ENCODE measurements at places on chromosomes 6 and 20. TPM values are rescaled to one million over a fixed set of nuclear protein-coding genes. Genes with fewer than 3 reads are reported as not detected.
A peak's percentile ranks its signal among the peaks of the same experiment; 100 is the strongest.

DNA sequence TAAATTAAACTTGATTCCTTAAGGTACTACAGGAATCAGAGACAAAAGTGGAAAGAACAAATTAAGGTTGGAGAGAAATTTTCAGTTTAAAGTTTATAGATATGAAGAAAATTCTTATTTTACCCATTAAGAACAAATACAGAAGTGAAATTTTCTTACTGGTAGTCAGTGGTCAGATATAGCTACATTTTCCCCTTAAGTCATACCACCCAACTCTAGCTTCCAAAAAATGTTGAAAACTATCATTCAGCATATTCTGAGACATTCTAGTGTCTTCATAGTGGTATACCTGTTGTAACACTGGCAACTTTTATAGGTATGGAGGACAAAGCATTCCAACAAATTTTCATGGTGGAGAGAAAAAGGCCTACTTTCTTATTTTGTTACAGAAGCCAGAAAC is 15.6 kb upstream of the SUMO4 start:
- DNase-seq, result no peak

- no peak for DNase-seq
Measured at GRCh38 chr6:74851596-74851995, 354.3 kb downstream of the COL12A1 start.

GRCh38 chr6:28945349-28945748 is 21.6 kb upstream of the TRIM27 start:
- no peak for DNase-seq

DNA sequence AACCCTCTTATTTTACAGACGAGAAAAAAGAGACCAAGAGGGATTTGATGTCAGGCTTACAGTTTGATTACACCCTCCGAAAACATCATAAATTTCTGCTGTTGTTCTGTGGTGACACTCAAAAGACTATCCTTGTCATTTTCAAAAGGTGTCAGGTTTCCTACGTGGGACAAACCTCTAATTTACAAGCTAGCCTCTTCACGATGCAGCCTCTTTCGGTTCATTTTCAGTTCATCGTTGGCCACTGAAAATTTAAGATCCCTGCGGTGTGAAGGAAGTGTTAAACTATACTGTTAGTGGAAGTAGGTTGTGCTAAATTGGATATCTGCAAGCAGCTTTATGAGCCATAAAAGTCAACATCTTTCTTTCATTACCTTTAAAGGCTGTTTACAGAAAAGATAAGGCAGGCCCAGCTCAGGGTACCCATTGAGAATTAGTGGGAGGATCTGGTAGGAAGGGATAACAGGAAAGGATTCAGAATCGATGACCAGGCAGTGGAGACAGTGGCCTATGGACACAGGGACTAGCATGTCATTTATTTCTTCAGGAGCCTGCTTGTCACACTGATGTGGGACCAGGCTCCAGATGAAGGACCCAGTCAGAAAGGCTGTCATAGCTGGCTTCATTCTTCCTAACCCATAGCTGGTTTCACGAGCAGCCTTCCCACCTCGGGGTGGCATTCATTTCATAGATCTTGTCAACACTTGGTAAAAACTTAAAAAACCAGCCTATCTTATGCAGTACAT is 329.1 kb upstream of the SOX4 start:
- no peak for DNase-seq

DNA sequence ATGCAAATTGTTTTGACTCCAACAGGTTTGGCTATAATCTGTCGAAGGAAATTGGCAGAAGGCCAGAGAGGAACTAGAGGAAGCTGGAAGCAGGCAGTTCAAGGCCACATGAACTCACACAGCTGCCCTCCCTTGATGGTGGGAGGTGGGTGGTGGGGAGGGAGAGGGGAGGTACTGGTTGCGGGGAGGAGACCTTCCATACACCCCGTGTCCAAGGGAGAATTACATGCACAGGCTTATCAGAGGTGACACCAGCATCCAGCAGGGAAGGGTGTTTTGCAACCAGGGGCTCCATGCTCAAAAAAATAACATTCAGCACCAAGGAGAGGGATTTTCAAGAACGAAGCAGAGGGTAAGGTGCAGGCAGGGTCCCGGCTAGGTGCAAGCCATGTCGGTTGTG is 9.1 kb downstream of the PRND start:
- no peak for DNase-seq

DNA sequence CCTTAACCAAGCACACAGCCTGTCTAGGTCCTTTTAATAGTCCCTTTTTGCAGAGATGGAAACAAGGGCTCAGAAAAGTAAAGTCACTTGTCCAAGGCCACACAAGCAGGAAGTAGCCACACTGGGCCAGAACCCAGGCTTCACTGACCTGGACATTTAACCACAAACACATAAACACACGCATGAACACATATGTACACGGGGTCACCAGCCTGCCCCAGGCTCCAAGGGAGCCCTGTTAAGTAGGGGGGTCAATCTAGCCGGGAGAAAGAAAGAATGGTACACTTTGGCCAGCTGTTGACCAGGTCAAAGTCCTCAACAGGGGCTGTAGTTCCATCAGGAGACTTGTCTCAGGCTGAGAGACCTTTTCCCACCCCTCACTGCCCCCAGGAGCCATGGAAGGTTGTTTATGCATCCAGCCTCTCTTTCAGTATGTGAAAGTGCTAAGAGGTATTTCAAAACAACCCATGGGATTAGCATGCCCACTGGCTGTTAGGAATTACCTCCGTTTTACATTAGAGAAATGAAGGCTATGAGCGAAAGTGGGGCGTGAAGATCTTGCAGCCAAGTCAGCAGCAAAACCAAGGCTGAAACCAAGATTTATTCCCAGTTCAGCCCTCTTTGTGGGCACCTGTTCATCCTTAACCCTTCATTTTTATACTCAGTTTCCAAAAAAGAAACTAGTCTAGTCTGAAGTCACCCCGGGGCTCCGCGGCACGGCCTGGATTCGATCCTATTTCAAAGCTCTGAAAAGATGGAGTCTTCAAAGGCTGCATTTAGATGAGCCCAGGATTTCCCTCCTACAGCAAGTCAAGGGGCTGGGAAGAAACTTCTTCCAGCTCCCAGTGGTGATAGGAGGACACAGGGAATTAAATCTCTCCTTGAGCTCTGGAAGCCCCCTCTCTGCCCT is 9.8 kb downstream of the SDC4 start:
- DNase-seq, result no peak

DNA sequence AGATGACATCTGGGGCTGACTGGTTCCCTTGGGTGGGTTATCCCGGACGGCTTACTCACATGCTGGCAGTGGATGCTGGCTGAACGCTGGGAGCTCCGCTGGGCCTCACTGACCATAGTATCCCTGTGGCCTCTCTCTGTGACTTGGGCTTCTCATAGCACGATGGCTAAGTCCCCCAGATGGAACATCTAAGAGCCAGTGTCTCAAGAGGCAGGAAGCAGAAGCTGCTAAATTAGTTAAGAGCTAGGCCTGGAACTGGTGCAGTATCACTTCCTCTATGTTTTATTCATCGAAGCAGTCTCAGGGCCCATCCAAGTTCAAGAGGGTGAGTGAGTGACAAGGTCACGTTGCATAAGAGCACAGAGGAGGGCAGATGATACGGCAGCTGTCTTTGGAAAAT is 116.5 kb upstream of the LAMP5 start:
- DNase-seq, result no peak

DNA sequence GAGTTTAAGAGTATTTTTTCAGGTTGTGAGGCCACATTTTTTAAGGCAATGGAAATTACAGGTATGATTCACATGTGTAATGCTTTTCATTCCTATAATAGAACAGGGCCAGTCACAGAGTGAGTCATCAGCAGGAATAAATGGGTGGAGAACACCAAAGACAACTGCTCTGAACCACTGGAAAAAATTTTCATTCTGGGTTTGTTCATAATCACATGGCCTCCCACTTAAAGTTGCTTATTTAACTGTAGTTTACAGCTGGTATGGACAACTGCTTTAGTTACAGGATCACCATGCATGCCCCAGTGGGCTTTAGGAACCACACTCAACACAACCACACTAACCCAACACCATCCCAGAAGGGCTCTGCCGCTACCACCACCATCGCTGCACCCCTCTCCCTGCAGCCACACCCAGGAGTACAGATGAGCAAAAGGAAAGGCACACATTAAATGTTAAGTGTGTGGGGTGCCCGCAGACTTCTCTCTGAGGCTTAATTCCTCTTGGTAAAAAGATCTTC is 107.0 kb upstream of the DST start:
- peak; percentile 28 for DNase-seq

GRCh38 chr20:24699321-24700165 is 230.1 kb downstream of the SYNDIG1 start:
- DNase-seq, result no peak

DNA sequence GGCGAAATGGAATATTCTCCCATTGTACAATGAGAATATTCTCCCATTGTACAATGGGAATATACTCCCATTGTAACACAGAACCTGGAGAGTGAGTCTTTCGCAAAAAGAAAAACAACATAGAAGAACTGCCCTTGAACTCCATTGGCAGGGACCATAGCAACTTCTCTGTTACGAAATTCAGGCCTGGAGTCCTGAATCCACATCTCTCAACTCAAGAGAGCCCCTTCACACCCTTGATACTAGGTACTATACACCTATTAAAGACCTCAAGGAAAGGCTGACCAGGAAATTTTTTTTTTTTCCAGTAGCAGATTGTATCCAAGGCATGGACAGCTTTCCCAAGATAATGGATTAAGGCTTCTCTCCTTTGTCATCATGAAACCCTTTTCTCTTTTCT is 1687.0 kb downstream of the GRIK2 start:
- no peak for DNase-seq

GRCh38 chr6:17883665-17884497 is 103.6 kb downstream of the KIF13A start:
- no peak for DNase-seq

GRCh38 chr20:48609491-48609978 is 218.3 kb downstream of the PREX1 start:
- no peak for DNase-seq

DNA sequence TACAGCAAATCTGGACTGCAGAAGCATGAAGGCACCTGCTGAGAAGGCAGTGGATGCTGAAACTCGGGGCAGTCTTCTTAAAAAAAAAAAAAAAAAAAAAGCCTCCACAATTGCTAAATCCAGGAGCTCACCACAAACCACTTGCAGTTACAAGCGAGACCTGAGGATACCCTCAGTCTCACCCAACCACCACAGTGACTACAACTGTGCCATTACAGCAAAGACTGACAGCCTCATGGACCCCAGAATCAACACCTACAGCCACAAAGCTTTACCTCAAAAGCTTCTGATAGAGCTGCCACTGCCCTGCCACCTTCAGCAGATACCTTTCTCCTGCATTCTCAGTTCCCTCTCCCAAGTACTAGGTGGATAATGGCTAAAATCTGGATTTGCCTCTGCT is 9.0 kb downstream of the COL21A1 start:
- DNase-seq, result no peak

- DNase-seq, result no peak
Measured at GRCh38 chr6:46156701-46157100, 14.1 kb downstream of the ENPP5 start.

GRCh38 chr6:3410385-3411360 is 46.2 kb downstream of the SLC22A23 start:
- peak; percentile 58 for DNase-seq

DNA sequence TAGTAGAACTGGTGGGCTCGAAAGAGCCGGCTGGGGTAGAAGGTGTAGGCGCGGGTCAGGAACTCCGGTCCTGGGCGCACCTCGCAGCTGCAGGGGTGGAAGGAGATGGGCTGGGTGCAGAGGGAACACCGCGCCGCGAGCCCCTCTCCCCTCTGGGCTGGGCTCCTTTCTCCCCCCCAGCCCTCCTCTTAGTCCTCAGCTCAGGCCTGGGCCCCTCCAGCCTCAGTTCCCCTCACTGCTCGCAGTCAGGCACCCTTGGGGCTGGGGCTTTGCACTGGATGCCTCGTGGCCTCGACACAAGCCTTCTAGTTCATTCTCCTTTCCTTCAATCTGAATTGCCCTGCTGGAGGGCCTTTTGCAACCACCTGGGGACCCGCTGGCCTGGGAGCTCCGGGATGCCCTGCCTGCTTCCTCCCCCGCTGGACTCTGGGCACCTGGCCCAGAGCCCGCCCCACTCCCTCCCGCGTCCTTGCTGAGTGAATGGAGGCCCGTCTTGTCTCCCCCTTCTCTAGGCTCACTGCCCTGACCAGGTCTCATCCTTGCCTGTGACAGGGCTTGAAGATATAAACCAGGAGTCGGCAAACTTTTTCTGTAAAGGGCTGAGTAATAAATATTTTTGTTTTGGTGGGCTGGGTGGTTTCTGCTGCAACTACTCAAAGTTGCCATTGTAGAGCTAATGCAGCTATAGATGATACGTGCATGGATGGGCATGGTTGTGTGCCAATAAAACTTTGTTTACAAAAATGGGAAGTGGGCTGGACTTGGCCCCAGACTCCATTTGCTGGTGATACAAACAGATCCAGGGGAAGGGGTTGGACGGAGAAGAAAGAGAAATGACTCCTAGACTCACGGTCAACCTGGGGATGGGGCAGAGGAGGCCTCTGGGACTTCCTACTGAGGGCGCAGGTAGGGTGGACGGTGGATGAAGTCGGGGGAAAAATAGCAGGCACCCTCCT is 47.3 kb downstream of the APCDD1L start:
- no peak for DNase-seq

- DNase-seq, result no peak
Measured at GRCh38 chr6:125700581-125701353, 48.7 kb upstream of the HEY2 start.

DNA sequence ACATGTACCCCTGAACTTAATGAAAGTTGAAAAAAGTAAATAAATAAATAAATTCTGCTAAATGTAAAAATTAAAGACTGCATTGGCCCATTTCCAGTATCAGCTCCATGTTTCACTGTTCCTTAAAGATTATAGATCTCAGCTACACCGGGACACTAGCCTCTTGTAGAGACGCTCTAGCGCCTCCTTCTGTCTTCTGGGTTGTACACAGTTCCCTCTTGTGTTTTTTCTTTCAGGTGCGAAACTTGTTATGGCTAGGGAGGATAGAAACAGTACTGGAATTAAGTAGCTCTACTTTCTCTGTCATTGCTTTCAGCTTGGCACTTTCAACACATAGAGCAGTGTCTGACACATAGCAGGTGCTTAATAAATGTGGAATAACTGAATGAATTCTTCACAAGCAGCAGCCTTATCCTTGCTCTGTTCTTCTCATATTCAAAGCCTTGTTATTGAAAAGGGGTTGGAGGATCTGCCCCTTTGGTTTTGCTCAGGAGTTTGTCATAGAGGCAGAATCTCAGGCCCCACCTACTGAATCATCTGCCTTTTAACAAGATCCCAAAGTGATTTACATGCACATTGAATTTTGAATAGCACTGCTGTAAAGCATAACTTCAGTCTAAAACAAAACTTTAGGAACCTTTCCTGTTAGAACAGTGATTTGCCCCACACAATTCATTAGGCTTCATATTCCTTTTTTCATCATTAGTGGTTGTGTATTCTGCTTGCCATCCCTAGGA is 92.3 kb downstream of the FIG4 start:
- no peak for DNase-seq

Gene ZC3H12D
- 0.04 TPM for polyA plus RNA-seq

Gene MDFI
- polyA plus RNA-seq, result 0.30 TPM

Gene NPBWR2
- polyA plus RNA-seq, result not detected

Gene CYP24A1
- 623 TPM for polyA plus RNA-seq

Gene SLC25A27
- polyA plus RNA-seq, result 0.98 TPM

Gene TGM2
- polyA plus RNA-seq, result 441 TPM

Gene MOG
- polyA plus RNA-seq, result not detected

Gene CFB
- 4.4 TPM for polyA plus RNA-seq

Gene OLIG3
- not detected for polyA plus RNA-seq

Gene TBC1D32
- 2.1 TPM for polyA plus RNA-seq

Gene PRDM13
- 0.41 TPM for polyA plus RNA-seq
